ENCODE measurements at places on chromosomes 2 and 18. TPM values are rescaled to one million over a fixed set of nuclear protein-coding genes. Genes with fewer than 3 reads are reported as not detected.

SCG2 gene
- 1.1 TPM for total RNA-seq

FNDC4 gene
- 13.4 TPM for total RNA-seq

SLC9A4 gene
- total RNA-seq: 19.9 TPM

SCYGR2 gene
- total RNA-seq: not detected

ORC4 gene
- 42.5 TPM for total RNA-seq

TCF23 gene
- total RNA-seq: 0.12 TPM

PXDN gene
- total RNA-seq: 31.1 TPM

PCARE gene
- total RNA-seq: not detected

DNA sequence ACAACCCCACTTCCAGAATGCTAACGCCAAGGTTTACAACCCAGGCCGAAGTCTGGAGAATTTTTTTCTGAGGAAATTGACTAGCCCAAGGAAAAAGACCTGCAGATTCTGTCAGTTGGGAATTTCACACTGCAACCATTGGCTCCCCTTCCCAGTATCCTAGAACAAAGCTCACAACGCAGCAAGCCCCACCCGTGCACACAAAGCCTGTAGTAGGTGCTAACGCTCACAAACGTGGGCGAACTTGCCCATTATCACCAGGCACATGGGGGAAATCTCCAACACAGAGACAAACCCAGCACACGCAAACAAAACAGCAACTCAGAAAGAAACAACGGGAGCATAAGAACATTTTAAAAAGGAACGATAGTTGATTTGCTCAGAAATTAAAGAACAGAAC is 265.1 kb downstream of the EIPR1 start:
- no peak for DNase-seq

GRCh38 chr2:137980459-137980858 is 16.2 kb downstream of the HNMT start:
- DNase-seq: no peak

DNA sequence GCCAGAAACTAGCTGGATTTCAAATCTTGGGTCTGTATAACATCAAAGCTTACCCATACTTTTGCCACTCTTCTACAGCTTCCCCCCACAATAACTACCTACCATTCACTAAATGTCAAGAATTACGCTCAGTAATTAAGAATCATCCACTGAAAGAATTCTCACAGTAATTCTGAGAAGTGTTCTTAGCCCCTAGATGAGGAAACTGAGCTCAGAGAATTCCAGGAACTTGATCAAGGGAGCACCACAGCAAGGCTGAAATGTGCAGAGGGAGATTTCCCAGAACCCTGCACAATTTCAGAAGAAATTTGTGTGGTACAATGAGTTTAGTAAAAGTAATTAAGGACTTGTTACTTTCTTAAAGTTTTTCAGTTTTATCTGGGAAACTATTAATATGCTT is 194.5 kb upstream of the STK17B start:
- no peak for DNase-seq

DNA sequence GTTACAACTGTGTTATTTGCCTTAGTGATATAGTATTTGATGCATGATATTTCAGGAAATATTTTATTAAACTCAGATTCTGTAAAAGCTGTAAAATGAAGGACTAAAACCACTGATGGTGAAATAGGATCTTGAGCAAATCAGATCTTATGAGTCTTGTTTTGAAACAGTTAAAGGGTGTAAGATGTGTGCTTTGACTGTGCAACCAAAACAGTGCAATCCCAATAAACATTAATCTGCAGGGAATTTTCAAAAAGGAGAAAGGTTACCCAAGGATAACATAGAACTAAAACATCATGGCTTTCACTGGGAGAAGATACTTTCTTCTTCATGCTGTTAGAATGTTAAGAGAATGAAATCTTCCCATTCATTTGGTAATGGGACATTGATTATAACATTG is 378.7 kb downstream of the PARD3B start:
- no peak for DNase-seq

DNA sequence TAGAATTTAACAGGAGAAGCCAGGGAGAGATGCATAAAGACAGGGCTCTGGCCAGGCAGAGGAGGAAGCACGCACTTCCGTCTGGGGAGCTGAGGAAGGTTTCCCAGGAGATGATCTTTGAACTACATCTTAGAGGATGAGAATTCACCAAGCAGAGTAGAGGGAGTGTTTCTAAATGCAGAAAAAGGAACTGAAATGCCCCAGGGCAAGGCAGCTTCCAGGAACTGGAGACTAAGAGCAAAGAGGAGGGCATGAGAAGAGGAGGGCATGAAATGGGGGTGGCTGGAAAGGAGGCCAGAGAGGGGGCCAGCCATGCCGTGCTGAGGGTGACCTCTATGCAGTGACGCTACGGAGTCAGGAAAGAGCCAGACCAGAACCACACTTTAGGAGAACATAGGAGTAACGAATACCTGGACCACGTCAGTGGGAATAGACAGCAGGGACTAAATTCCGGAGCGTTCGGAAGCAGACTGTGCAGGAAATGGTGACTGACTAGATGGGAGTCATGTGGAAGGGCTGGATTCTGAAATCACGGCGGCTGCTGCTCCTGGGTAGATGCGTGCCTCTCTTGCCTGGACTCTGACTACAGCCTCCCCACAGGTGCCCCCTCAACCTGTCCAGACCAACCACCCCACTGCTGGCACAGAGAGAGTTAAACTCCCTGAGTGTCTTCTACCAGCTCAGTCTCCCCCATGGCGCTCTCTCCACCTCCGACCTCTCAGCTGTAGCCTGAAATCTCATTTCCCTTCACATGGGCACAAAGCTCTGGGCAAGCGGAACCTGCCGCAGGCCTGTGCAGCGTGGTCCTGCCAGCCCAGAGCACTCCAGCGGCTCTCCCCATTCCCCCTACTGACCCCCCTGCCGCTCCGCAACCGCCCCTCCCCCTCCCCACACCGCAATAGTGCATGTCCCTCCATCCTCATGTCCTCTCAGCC is 87.0 kb upstream of the RTN4 start:
- peak; percentile 54 for DNase-seq

DNA sequence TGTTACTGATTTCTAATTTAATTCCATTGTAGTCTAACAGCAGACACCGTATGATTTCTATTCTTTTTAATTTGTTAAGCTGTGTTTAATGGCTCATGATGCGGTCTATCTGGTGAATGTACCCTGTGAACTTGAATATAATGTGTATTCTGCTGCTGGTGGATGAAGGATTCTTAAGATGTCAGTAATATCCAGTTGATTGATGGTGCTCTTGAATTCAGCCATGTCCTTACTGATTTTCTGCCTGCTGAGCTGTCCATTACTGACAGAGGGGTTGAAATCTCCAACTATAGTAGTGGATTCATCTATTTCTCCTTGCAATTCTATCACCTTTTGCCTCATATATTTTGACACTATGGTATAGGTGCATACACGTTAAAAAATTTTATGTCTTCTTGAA is 373.3 kb upstream of the RAB12 start:
- no peak for DNase-seq

DNA sequence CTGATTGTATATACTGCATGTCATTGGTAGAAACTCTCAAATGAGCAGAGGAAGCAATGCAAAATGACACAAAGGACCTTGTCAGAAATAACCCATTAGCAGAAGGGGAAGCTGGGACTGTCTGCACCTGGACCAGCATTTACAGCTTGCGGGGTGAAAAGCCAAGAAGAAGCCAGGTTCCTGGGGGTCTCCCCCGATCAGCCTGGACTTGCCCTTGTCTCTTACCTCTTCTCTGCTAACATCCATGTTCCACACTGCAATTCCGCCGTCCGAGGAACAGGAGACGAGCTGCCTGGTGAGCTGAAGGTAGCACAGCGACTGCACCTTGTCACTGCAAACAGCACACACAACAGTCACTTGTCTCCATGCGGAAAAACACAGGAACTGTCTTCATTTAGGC is 51.1 kb downstream of the WDFY1 start:
- DNase-seq: no peak

GRCh38 chr2:156340377-156340776 is 7.9 kb upstream of the NR4A2 start:
- DNase-seq: no peak

GRCh38 chr2:75432761-75433361 is 127.9 kb downstream of the EVA1A start:
- DNase-seq: no peak

- DNase-seq: no peak
Observed at GRCh38 chr2:105287692-105288091, 41.8 kb downstream of the TGFBRAP1 start.

DNA sequence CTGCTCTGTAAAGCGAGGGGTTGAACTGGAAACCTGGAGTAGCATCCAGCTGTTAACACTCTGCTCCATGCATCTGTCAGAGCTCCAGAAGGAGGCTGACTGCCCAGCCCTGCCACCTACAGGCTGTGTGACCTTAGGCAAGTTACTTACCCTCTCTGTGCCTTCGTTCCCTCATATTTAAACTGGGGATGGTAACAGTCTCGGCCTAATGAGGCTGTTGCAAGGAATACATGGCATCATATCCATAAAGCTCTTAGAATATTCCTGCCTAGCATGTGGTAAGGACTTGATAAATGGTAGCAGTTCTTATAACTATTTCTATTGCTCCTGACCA is 80.6 kb downstream of the LRRFIP1 start:
- DNase-seq: no peak

- no peak for DNase-seq
Observed at GRCh38 chr18:73900106-73900835, 247.4 kb downstream of the FBXO15 start.

GRCh38 chr2:47724221-47724981 is 58.5 kb upstream of the MSH6 start:
- DNase-seq: no peak

- DNase-seq: no peak
Observed at GRCh38 chr2:100237163-100237562, 85.1 kb downstream of the LONRF2 start.

DNA sequence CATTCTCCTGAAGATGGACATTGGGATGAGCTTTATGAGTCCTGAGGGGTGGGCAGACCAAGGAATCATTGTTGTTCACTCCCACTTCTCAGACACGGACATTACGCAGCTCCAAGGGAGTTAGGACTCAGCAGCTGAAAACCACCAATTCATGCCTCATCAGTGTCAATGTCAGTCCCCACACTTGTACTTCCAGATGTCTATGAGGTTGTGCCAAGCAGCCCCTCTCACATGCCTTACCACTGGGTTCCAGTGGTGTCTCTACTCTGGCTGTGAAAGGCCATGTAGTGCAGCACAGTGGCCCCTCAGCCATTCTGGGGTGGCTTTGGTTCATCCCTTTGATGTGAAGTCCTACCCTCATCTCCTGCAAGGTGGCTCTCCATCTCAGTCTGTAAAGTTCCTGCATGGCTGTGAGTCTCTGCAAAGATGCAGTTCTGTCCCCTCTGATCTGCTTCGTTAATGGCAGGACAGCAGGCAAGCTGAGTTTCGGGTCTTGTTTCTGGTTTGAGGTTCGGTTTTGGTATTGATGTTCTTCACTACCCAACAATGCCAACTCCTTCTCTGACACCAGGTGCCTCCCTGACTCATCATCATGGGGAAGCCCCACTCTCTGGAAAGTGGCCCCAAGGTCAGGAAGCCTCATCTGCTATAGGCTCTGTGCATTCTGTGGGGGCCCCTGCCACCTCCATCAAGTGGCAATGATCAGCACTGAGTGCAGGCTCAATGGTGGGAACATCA is 14.0 kb upstream of the COL6A3 start:
- no peak for DNase-seq

GRCh38 chr2:236882930-236883329 is 202.8 kb upstream of the COPS8 start:
- no peak for DNase-seq

GRCh38 chr2:189521699-189522434 is 58.7 kb downstream of the SLC40A1 start:
- DNase-seq: no peak

DNA sequence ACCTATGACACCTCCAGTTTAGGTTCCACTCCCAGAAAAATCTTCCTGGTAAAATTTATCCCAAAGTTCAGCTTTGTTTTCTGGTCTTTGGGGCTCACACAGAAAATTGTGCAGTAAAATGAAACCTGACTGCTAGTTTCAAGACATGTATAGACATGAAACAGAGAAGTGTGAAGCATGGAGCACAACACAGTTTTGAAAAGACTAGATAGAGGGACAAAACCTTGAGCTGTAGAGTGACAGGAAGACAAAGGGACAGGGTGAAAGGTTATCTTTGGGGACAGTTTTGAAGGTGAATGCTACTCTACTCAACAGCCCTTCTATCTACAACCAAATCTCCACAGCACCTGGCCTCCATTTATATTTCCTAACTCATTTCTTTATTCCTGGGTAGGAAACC is 352.6 kb downstream of the RBM43 start:
- no peak for DNase-seq

GRCh38 chr2:179049546-179050311 is at the start of gene CCDC141:
Gene CCDC141, minus strand, starts transcription at chr2:179050137. Its CDS starts 196 bp downstream, at chr2:179049941.
- peak; percentile 61 for DNase-seq

GRCh38 chr18:3140986-3141639 is 78.7 kb downstream of the MYOM1 start:
- no peak for DNase-seq

- no peak for DNase-seq
Observed at GRCh38 chr2:17765398-17765797, 11.5 kb downstream of the GEN1 start.

GRCh38 chr18:8890957-8891464 is 185.7 kb downstream of the MTCL1 start:
- peak; percentile 68 for DNase-seq

DNA sequence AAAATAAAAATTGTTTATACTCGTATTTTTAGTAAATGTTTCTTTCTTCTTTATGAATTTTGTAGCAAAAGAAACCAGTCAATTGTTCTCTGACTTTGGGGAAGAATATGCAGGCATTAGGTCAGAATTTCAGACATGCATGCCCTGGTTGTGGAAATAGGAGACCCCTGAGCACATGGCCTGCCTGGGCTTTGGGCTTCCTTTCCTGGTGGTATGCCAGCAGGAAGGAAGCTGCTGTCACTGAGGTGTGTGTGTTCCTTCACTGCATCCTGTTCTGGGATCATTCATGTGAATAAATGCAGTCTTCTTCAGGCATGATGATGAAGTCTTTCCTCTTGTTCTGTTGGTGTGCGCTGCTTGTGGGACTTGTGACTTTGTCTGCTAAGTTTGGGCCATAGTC is 920.2 kb upstream of the VRK2 start:
- no peak for DNase-seq

GRCh38 chr2:169513926-169514325 is 4.4 kb downstream of the KLHL41 start:
- no peak for DNase-seq

DNA sequence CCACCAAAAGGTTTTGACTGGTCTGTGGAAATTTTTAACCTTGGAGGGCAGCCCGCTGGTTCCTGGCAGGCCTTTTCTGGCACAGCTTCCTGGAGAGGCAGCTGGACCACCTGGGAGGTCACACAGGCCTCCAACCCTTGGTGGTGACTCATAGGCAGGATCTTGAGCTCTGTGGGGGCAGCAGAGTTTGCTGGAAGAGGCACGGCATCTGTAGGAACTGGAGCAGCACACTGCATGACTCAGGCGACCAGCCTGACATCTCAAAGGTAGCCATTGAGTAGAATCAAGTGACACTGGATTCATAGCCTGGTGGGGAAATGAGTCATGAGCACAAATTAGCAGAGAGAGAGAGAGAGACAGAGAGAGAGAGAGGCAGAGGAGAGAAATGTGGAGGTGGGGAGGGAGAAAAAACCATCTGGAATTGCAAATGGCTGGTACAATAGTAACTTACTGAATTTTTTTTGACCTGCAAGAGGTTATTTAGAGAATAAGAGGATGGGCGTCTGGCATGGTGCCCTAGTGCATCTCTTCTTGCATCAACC is 57.4 kb downstream of the TRPM8 start:
- DNase-seq: peak; percentile 75
